ENCODE measurements at places on chromosomes 4 and X.

GRCh38 chr4:87024201-87024600 lies 89.4 kb downstream of the AFF1 start:
- DNase-seq: no peak

DNA sequence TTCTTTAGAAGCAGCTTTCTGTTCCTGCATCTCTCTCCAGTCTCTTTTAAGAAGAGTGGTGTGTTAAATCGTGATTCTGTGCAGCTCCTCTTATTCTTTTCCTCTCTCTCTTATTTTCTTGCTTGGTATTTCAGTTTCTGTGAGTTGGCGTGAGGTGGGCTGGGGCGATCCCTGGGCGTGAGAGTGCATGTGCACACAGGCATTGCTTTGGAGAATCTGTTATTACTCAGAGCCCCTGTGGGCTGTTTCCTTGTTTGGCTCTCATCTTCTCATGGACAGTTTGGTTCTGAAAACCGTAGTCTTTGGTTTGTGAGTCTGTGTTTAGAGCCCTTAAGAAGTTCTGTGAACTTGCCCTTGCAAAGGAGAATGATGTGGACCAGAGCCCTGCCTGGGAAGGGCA lies 97.2 kb upstream of the CLNK start:
- DNase-seq: no peak

DNA sequence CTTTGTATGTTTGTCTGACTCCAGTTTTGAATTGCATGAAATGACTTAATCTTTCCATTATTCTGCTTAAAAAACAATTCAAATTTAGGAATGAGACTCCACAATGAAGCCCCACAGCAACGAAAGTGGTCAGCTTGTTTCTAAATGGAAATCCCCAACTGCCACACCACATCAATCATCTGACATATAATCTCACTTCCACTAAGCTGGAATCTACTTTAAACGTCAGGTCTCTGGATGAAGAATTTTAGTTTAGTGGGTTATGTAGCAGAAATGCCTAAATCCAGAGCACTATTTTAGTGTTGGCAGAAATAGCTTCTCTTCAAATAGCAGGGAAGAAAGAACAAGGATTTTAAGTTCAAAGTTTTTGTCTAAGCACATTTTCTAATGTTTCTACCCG lies 1.7 kb upstream of the BMP2K start:
- no peak for DNase-seq

DNA sequence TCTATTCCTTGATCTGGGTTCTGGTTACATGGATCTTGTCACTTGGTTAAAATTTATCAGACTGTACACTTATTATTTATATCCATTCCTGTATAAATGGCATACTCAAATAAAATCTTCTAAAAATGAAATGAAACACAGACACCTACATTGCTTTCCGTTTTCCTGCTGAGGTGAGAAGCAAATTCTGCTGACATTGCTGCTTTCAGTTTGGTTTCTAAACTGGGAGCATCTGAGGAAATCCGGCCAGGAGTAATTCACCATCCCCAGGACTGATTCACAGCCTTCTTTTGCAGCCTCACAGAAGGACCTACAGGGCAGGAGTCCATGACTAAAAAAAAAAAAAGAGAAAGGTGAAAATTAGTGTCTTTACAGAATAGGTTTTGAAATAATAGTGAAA lies 93.6 kb downstream of the CORIN start:
- DNase-seq: no peak

- DNase-seq: no peak
These were observed 28.2 kb downstream of the NHS start for GRCh38 chrX:17403189-17403691.

GRCh38 chr4:3820806-3821579 lies 54.8 kb downstream of the ADRA2C start:
- no peak for DNase-seq

DNA sequence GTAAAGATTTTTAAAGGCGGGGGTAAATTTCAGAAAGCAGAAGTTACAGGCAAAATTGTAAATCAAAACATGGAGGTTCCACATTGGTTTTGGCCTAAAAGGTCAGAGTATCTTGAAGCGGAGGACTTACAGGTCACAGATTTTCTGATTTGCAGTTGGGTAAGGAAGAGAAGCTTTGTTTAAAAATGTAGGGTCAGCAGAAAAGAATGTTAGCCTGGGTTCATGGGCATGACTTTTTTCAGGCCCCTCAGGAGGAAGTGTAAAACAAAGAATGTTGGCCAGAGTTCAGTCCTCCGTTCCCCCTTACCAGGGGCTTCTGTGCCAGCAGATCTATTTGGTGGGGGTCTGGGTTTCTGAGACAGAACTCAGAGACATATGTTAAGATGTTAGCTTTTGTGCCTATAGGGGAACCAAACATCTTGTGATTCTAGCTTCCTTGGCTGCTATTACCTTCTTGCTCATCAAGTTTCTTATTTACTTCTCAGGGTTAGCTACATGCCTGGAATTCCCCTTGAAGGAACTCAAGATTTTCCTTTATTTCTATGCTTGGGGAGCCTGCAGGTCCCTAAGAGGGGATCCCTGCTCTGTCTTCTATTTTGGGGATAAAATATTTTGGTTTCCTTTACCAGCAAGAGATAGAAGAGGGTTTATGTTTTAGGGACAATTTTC lies 160.3 kb downstream of the ANK2 start:
- no peak for DNase-seq

GRCh38 chrX:23857363-23857762 lies 50.4 kb downstream of the APOO start:
- no peak for DNase-seq

DNA sequence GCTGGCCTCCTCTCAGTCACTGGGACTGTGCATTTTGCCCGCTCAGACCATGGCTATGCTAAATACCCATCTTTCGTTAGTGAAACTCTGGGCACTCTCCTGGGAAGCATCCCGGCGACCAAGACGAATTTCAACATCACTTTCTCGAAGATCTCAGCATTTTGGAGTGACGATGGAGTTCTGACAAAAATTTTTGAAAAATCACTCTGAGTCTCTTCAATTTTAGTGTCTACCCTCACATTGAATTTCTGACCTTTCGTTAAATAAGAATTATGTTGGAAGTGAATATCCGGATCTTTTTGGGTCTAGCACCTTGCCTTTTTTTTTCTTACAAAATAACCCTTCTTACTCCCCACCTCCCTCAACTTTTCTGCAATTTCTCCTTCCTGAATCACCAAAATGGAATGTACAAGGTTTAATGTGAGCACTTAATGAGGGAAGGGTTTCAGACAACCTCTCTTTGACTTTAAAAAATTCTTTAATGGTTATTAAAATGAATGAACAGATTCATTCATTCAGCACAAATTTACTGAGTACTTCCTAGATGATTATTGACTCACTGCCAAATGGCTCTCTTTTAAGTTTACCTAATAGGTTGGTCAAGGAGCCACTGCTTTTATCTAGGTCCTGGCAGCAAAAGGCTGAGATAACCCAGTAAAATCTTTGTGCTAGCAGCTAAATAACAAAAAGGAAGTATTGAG lies 746 bp upstream of the AADAT start:
- no peak for DNase-seq

DNA sequence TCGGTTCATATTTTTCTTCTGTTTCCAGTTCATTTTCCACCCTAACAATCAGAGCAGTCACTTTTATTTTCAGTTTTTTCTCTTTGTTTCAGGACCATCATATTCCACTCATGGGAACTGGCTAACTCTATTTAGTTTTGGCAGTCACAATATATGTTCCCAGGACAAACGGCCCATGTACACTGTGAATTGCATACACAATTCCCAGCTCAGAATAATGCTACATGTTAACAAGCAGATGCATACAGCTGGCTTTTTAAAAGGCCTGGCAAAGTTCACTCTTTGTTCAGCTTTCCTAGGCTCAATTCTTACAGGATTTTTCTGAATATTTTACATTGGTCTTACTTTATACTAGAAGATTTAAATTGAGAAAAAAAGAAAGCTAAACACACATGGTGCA lies 224.9 kb downstream of the ANKRD50 start:
- no peak for DNase-seq

GRCh38 chr4:104870495-104871233 lies 276.0 kb upstream of the TET2 start:
- no peak for DNase-seq

GRCh38 chr4:125262079-125262478 lies 52.7 kb upstream of the FAT4 start:
- no peak for DNase-seq
